Iris pigment epithelial cell (primary cell): ENCODE measurements at places on chromosomes 7 and 10.
A peak's percentile ranks its signal among the peaks of the same experiment; 100 is the strongest.

GRCh38 chr10:60942788-60943315 lies 1.1 kb downstream of the RHOBTB1 start:
- peak; percentile 76 for DNase-seq

GRCh38 chr10:13470270-13470669 lies 58.5 kb downstream of the BEND7 start:
- DNase-seq, result no peak

DNA sequence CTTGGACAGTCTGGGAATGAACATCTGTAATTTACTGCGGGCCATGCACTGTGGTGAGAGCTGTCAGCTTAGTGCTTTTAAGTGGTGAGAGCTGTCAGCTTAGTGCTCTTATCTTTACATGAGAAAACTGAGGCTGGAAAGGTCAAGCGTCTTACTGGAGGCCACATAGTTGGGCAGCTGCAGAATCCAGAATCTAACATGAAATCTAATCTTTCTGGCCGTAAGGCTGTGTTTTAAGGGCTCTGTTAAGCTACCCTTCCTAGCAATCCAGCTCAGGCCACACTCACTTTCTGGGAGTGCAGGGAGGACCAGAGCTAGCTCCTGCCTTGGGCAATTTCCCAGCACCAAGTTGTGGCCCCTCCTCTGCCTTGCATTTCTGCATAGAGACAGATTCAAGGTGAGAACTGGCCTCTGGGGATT lies 70.2 kb downstream of the SORCS3 start:
- DNase-seq, result no peak

GRCh38 chr7:3559278-3559677 lies 258.2 kb downstream of the SDK1 start:
- peak; percentile 96 for DNase-seq

DNA sequence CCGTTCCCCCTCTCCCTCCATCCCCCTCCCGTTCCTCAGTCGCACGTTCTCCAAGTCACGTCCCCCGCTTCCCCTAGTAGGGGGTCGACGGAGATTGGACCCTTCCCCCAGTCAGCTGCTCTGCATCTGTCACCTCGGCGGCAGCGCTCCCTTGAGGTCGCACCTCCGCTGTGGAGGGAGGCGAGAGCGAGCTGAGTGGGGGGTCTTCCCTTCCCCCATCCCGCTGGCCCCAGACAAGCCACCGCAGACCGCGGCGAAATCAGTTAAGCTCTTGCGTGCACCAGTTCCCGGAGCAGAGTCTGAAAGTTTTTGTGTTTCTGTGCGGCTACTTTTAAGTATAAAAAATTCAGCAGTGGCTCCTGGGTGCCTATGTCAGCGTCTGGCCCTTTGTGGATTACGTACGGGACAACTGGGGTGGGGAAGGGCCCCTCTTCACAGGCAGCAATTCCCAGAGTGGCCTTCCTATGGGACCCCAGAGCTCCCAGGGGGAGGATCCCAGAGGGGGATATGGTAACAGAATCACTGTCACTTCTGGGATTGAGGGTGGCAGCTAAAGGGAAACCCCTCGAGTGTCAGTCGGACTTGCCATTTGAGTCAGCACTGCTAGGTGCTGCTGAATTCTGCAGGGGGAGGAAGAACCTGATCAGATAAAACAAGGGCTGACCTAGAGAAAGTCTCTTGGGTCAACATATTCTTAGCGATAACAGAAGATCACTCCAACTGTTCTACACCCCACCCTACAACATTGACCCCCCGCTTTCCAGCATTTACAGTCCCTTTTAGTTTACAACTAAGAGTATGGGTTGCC lies 12.5 kb upstream of the DDIT4 start:
- DNase-seq, result peak; percentile 74

GRCh38 chr7:97024209-97025129 lies at the start of gene DLX5:
DLX5 (minus strand) TSS chr7:97024831; CDS start chr7:97024623, 208 bp downstream.
- DNase-seq, result no peak

DNA sequence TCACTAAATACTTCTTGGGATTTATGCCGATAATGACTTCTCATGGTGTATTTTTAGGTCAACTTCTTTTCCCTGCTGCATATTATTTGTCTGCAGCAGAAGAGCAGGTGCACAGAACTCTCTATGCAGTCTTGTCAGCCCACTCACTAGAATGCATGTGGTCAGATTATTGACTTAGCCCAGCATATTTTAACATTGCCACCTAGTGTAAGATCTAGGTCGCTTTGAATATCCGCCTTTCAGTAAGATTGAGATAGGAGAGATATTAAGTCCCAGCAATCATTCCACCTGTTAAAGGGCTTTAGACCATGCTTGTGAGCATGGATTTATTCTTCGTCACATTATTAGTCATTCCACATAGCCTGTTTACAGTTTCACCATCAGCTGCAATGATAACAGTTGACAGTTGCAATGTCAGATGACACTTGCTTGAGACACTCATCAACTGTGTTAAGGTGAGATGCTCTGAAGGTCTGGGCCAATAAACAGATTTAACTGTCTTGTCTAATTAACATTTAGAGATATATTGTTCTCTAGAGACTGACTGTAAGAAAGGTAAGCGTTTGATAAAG lies 491.7 kb downstream of the ARL4A start:
- DNase-seq, result peak; percentile 8

DNA sequence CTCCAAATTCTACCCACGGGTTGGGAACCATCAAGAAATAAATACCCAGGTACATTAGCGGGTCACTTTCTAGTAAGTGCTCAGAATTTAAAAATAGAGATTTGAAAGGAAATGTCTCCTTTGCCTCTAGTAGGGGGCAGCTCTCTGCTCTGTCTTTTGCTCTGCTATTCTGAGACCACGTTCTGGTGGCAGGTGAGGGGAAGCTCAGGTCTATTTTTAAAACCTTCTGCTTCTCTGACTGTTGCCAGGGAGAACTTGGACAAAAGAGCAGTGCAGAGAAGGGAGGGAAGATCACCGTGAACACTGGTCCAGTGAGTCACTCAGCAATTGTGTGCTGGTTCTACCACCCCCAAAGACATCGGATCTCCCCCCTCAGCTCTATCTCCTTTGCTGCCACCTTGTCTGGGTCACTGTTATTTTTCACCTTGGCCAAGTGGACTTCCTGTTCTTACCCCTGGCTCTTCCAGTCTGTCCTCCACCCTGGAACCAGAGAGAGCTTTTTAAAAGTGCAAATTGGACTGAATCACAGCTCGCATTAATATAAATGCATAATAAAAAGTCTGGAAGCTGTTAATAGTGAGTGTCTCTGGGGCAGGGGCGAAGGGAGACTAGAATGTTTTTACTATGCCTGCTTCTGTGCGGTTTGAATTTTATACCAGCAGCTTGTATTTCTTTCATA lies 72.4 kb upstream of the LOXL4 start:
- no peak for DNase-seq

DNA sequence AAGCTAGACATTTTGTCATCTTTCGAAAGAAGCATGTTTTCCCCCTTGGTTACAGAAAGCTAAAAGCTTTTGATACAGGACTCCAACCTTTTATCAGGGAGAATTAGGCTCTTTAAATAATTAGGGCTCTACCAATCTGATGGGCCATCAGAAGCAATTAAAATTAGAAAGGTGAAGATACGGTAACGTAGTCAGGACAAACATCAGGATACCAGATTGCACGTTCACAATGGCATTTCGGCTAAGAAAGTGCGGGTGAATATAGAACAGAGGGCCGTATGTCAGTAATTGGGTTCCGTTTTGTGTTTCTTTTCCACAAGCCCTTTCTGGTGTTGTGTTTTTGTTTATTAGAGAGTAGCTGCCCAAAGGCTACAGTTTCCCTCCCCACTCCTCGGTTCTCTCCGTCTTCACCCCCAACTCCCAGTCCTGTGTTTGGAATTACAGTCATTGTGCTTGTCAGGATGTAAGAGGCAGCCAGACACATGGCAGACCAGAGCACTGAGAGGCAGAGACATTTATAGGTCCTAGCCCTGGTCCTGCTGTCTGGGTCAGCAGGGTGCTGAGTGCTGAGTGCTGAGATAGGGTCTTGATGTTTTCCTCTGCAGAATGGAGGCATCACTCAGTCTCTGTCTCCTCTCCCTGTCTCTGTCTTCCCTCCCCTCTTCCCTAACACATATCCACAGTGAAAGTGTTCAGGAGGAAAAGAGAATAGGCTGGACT lies 5.5 kb downstream of the PFKP start:
- DNase-seq, result no peak

DNA sequence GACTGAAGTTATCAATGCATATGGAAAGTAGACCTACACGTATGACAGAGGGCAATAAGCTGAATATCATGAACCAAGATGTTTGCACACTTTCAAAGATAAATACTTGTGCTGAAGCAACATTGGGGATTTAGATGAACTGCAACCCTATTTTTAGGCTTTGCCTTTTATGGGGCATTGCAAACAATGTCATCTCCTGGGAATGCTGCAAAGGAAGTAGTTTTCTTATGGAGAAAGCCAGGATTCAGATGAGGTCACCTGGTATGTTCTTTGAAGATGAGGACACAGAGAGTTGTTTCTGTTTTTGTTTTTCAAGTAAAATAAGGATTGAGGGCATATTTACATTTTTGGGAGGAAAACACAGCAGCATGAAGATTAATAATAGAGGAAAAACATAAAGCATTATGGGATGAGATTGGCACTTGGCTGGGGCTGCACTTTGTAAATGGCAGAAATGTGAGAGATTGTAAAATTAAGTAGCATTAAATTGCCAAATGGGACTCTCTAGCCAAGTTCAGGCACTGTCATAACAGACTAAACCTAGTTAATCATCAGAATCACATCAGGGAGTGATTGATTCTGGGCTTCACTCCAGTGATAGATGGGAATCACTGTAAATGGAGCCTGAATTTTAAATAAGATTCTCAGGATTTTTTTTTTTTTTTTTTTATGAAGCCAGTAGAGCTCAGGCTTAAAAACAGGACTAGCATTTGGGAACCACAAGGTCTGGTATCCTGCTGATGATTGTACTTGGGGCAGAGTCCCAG lies 63.1 kb downstream of the MALRD1 start:
- peak; percentile 2 for DNase-seq

DNA sequence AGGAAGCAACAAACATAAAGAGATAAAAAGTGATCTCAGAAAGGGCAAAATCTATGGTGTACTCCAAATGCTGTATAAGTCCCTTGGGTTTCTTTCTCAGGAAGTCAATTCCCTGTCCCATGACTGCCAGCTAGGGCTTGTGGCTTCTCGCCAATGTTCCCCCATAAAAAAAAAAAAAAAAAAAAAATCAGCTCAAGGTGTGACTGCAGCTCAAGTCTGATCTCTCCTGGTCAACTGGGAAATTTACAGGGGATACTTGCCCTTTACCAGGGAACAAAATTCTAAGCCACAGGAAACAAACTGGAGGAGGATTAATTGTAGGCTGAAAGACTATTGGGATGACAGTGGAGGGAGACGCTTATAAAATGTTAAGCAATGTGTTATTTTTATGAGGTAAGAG lies 76.0 kb downstream of the PCGF5 start:
- DNase-seq, result peak; percentile 17

DNA sequence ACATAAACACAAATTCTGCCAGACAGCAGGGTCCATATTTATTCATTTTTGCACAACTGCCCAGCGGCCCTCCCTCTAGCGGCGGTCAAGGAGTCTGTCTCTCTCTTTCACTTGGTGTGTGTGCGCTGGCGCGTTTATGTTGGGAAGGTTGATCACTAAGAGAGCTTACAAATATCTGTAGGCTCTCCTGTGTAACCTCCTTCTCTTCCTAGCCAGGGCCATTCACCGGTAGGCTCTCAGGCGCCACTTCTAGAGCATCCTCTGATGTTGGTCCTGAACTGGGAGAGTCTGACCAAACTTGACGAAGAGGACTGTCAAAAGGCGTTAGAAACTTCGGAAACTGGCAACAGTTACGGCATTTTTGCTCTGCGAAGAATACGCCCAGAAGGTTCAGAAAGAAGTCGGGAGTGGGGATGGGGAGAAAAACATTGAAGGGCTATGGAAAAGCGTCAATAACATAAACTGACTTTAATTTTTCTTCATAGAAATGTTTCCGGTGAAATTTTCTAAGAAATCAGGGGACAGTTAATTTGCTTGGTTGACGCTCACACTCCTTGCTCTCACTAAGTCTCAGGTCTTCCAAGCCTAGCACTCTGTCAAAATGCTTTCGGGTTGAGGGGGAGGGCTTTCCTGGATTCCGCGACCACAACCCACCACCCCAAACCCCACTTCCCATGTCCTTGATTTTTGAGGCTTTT lies 731.1 kb downstream of the ZWINT start:
- DNase-seq, result peak; percentile 56

GRCh38 chr7:3670898-3671297 lies 369.8 kb downstream of the SDK1 start:
- DNase-seq, result peak; percentile 49

DNA sequence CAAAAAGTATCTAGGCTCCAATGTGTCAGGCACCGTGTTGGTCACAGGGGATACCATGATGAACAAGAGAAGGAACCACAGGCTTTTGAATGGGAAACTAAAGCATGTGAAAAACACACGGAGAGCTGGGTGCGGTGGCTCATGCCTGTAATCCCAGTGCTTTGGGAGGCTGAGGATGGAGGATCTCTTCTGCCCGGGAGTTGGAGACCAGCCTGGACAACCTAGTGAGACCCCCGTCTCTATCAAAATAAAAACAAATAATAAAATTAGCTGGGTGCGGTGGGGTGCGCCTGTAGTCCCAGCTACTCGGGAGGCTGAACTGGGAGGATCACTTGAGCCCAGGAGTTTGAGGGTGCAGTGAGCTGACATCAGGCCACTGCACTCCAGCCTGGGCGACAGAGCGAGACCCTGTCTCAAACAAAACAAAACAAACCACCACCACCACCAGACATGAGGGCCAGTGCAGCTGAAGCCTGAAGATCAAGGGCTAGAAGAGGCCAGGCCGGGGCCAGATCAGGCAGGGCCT lies 611 bp upstream of the COPS6 start:
- no peak for DNase-seq

DNA sequence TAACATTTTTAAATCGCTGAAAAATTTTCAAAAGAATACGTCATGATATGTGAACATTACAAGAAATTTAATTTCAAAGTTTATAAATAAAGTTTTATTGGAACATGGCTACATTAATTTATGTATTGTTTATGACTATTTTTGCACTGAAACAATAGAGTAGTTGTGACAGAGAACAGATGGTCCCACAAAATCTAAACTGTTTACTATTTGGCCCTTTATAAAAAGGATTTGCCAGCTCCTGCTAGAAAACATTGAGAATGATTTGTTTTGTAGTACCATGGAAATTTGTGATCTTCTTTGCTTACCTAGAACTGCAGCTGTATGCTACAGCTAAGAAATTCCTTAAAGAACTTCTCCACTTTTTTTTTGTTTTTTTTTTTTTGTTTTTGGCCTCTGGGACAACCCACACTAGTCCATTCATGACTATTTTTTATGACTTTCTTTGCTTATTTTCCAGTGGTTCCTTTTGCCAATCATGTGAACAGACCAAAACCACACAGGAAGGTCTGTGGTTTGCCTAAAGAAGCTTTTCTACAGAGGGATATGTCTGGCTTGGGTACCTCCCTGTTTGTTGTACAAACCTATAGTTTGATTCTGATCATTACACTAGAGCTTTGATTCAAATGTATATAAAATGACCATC lies 55.7 kb downstream of the ST7 start:
- DNase-seq, result peak; percentile 90

DNA sequence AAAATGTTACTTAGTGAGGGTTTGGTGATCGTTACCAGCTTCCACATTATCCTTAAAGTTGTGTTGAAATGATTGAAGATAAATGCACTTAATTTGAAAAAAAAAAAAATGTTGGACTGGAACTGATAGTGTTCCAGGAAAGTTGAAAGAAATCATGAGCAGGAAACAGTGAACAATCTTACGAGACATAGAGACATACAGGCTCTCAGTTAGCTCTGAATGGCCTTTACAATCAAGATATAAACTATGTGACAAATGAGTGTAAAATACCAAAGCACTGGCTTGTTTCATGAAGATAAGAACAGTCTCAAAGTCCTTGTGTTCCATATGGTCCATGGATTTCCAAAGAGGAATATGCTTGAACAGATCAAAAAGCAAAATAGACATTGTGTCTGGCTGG lies 430.1 kb upstream of the ETV1 start:
- no peak for DNase-seq
